Ecto neural progenitor cell (in vitro differentiated cells): ENCODE measurements at places on chromosomes 5 and 9.

DNA sequence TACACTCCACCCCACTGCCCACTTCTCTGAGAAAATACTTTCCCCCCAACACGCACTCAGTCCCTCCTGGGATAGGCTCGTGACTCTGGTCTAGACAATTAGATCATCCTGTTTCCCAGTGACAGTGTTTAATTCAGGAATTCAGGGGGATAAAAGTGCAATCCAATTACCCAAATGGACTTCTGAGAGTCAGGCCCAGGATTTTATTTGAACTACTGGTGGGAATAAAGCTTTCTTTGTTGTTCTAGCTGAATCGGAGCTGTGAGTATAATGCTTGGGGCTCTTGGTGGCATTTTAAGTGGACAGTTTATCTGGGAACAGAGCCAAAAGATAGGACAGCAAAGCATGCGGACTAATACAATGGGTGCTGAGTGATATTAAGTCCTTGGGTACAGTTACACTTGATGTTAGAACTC, 683.3 kb downstream of the MAT2B start:
- DNase-seq: no peak

- DNase-seq: no peak
These were observed 720 bp downstream of the NOTCH1 start for GRCh38 chr9:136544964-136545691.

- DNase-seq: no peak
These were observed 8.0 kb downstream of the DMXL1 start for GRCh38 chr5:119078861-119079260.

DNA sequence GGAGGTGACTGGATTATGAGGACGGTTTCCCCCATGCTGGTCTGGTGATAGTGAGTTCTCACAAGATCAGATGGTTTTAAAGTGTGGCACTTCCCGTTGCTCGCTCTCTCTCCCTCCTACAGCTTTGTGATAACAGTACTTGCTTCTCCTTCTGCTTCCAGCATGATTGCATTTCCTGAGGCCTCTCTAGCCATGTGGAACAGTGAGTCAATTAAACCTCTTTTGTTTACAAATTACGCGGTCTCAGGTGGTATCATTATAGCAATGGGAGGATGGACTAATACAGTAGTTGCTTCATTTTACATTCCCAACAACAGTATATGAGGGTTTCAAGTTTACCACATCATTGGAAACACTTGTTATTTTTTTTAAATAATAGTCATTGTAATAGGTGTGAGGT, 937.3 kb upstream of the ARRDC3 start:
- no peak for DNase-seq

DNA sequence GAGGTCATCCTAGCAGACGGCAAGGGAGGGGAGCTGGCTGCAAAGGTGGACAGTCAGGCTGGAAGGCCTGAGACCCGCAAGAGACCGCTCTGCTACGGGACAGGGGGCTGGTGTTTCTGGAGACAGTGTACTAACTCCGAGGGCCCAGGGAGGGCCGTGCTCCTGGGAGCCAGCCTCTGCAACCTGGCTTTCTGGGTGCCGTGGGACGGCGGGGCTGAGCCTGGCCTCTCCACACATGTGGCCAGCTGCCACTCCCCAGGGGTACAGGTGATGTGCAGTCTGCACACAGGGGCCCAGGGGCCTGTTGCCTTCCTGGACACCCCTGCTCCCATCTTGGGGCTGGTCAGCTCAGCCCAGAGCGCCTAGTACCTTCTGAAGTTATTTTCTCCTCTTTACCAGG, 92.2 kb downstream of the MRPL36 start:
- no peak for DNase-seq

DNA sequence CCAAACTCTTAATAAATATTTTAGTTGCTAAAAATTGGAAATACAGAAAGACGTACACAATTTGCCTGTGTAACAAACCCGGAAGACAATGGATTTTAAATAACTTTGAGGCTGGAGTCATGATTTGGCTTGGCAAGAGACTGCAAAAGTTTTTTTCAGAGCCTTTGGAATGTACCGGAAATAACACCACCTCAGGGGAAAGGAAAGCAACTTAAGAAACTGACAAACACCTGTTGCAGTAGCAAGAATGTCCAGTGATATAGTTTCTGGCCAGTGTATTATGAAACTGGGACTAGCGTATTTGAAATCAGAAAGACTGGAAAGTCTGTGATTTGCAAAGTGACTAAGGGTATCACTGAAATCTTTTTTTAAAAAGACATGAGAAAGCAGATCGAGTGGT, 842 bp downstream of the MUSK start:
- DNase-seq: no peak

GRCh38 chr9:78074385-78075291, 43.0 kb upstream of the GNAQ start:
- DNase-seq: no peak

DNA sequence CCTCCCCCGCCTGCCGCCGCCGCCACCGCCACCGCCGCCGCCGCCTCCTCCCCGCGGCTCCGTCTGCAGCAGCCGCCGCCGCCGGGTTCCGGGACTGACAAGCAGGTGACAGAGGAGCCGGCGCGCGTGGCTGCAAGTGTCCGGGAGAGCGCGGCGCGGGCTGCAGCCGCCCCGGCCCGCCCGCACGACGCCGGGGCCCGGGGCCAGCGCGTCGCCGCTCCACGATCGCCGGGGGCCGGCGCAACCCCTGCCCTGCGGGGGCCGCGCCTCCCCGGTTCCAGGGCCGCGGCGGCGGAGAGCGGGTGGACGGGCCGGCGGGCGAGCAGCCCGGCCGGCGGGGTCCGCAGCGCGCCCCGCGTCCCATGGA, 343 bp downstream of the LMX1B start:
- no peak for DNase-seq

DNA sequence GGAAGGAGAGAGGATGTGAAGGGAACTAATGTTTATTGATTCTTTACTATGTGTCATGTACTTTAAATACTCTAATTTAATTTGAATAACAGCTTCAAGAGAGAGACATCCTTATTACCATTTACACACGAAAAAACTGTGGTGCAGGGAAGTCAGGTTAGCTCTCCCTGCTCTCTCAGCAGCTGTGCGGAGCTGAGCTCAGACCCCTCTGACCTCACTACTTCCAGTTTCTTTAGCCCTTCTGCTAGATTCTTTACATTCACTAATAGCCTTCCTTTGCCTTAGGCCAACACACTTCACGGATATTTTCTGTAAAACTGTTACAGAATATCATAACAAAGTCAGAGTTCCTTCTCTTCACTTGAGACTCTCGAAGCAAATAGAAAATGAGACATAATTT, 131.3 kb upstream of the ARRDC3 start:
- DNase-seq: no peak

DNA sequence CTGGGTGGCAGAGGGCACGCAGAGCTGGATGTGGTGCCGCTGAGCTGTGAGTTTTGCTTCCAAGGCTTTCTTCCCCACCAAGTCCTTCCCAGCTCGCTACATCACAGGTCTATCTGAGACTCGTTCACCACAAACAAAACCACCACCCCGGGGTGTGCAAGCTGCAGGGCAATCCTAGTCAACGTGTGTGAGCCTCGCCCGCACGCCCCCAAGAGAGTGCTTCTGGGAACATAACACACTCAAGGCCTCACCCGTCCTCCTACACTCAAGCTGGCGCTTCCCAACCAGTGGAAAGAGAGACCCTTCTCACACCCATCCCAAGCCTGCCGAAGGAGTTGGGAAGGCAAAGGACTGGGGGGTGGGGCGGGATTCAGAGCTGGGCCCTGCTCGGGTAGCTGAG, 10.6 kb downstream of the SNAPC4 start:
- DNase-seq: no peak

- peak; percentile 77 for DNase-seq
These were observed 48.9 kb downstream of the DAB2IP start for GRCh38 chr9:121700165-121700831.

DNA sequence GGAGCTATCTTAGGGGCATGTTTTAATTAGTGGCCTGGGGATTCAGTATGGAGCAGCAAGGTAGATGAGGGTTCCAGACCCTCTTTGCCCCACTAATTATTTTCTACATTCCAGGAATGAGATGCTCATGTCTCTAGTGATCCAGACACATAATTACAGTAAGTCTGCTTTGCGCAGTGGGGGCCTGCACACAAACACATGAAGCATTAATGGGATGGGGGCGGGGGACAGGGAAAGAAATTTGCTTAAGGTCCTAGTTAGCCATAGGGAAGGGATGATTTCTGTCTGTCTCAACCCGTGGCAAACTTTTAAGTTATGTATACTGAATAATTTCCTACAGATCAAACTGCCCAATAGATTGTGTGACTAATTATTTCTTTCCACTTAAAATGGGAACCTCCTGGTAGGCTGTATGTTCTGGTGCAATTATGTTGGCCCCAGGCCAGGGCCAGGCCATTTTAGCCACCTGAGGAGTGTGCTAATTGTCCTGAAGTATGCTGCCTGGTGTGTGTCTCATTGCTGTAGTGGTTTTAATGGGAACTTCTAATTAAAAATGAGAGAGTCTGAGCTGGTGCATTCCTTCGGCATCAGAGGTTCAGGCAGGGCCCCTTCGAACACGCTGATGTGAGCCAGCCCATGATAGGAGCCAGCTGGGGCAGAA, 134.4 kb downstream of the PTTG1 start:
- no peak for DNase-seq

GRCh38 chr9:126504086-126504976, 109.4 kb upstream of the LMX1B start:
- no peak for DNase-seq

DNA sequence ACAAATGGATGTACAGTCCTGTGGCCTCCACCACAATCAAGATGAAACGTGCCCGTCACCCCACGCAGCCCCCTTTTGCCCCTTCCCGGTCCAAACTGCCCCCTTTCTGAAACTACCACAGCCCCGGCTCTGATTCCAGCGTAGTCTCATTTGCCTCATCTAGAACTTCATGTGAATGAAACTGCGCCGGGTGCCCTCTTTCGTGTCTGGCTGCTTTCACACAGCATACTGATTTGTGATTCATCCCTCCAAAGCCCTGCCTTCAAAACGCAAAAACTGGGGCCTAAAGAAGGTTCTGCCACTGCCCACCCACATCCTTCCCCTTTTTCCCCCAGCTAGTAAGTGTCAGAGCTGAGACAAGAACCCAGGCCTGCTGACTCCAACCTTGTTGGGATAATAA, 31.5 kb upstream of the NCS1 start:
- DNase-seq: no peak

- no peak for DNase-seq
These were observed 79.6 kb downstream of the NTNG2 start for GRCh38 chr9:132241483-132241839.

DNA sequence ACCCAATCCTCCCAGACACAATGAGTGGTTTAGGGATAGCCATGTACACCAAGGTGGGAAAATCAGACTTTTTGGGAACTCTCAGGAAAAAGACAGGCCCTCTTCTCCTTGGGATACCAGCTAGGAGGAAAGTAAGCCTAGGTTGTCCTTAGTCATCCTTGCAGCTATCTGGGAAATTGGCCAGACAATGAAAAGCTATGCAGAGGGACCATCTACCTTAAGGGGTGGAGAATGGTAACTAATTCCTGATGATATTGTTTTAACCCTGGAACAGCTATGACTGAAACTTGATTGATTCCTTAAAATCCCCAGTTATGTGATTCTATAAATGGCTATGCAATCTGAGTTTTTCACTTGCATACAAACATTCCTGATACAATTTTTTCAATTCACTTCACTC, 88.9 kb upstream of the BNC2 start:
- no peak for DNase-seq

DNA sequence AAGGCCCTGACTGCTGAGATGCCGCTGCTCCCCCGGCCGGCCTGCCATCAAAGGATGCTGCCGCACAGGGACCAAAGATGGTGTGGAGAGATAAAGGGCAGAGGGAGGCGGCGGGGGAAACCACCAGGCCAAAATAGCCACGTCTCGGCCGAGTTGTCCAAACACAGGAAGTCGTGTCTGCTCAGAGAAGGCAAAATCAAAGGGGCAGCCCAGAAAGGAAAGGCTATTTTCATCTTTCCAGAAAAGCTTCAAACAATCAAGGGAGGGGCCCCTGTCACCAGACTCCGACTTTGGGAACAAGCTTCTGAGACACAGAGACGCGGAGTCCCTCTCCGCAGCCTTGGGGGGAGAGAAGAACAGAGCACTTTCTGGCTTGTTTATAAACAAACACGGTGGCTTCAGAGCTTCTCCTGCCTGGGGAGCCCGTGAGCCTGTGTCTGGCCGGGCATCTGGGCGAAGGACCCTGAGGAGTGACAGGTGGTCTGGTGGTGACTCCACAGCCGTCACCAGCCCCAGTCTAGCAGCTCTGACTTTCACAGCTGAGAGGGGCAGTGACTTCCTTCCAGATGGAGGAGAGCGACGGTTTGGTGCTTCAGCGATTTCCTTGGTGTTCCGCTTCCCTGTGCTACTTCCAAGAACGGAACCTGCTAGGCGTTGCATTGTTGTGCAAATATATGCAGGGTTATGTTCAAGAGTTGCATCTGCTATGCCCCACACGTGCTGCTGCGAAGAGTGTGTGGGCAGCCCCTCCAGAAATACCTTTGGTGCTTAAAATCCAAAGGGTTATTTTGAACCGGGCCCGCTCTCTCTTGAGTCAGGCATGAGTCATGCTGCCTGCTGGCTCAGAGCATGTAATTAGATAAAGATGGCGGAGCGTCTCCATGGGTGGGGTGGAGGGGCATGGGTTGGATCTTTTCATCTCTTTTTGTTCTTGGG, 24.0 kb downstream of the ADAMTSL2 start:
- no peak for DNase-seq

GRCh38 chr9:33452828-33453271, 5.5 kb upstream of the AQP3 start:
- DNase-seq: peak; percentile 86

- DNase-seq: no peak
These were observed 175.7 kb downstream of the SAXO1 start for GRCh38 chr9:18857334-18857733.

DNA sequence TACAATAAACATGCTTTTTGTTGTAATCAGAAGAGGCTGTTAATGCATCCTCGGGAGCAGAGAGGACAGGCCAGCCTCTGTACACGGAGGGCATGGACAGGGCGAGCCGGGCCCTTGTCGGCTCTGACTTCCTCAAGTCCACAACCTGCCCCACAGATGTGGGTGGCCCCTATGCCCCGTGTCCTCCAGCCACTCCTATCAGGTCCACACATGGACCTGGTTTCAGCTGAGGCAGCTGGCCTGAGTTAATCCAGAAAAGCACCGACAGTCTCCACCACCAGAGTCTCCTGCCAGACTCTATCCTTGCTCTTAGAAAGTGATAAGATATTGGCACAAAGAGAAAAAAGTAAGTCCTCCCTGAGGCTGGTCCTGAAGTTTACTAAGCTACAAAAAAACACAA, 52.4 kb upstream of the PHYKPL start:
- DNase-seq: no peak
